ENCODE measurements at places on chromosomes 6 and 20. TPM values are rescaled to one million over a fixed set of nuclear protein-coding genes. Genes with fewer than 3 reads are reported as not detected.

Gene GTSF1L
- not detected for total RNA-seq

Gene IDH3B
- total RNA-seq: 88.8 TPM

Gene NKX2-2
- total RNA-seq: not detected

Gene TRMT6
- 13.5 TPM for total RNA-seq

Gene TBXT
- total RNA-seq: not detected

Gene OPRM1
- total RNA-seq: not detected

Gene RCAN2
- 12.5 TPM for total RNA-seq

Gene UNC93A
- 0.41 TPM for total RNA-seq

Gene HLA-DOA
- 3.0 TPM for total RNA-seq

Gene PEX6
- total RNA-seq: 41.0 TPM

Gene BCAS1
- not detected for total RNA-seq

Gene SLC17A3
- 0.42 TPM for total RNA-seq

Gene OLIG3
- not detected for total RNA-seq

Gene GJA10
- not detected for total RNA-seq

Gene GSTA2
- not detected for total RNA-seq

Gene SIRPD
- total RNA-seq: not detected

Gene SMLR1
- total RNA-seq: 0.08 TPM

Gene SAMD3
- 1.1 TPM for total RNA-seq

Gene CST4
- total RNA-seq: not detected

Gene CEP85L
- 28.8 TPM for total RNA-seq

Gene MLN
- not detected for total RNA-seq

Gene TMEM151B
- 0.05 TPM for total RNA-seq

Gene RRAGD
- 3.1 TPM for total RNA-seq

Gene SLC13A3
- 1.4 TPM for total RNA-seq

Gene IRAK1BP1
- 10.1 TPM for total RNA-seq

Gene HLA-DOB
- 0.28 TPM for total RNA-seq

Gene POPDC3
- not detected for total RNA-seq

Gene LCA5
- 9.4 TPM for total RNA-seq

Gene KHDC1L
- total RNA-seq: not detected

Gene SNAP25
- 8.7 TPM for total RNA-seq

Gene KDM1B
- 21.7 TPM for total RNA-seq

Gene TGM2
- 52.8 TPM for total RNA-seq

Gene GINS1
- total RNA-seq: 0.69 TPM

Gene BEND6
- total RNA-seq: 2.9 TPM

Gene ZNF451
- 56.7 TPM for total RNA-seq

Gene PNLDC1
- not detected for total RNA-seq

Gene SLC22A1
- 1.1 TPM for total RNA-seq

Gene LGSN
- total RNA-seq: not detected

Gene FYN
- 65.9 TPM for total RNA-seq

Gene ZNF343
- total RNA-seq: 12.1 TPM

Gene C6orf15
- total RNA-seq: not detected

Gene MEI4
- total RNA-seq: 0.07 TPM

Gene ILRUN
- total RNA-seq: 59.8 TPM

Gene TRERF1
- 4.8 TPM for total RNA-seq

Gene HRH3
- total RNA-seq: not detected

Gene TNFAIP3
- total RNA-seq: 58.9 TPM

Gene COL11A2
- total RNA-seq: 1.2 TPM

Gene C20orf144
- total RNA-seq: 0.46 TPM

Gene PRR18
- total RNA-seq: not detected

Gene FAM162B
- 6.9 TPM for total RNA-seq

Gene SLA2
- 0.42 TPM for total RNA-seq

Gene SAPCD1
- total RNA-seq: 1.1 TPM

Gene SPTLC3
- total RNA-seq: 8.5 TPM

Gene PTCRA
- 0.55 TPM for total RNA-seq

Data from ovary (tissue), 10 donors.